ENCODE measurements at places on chromosomes 1 and 21. TPM values are rescaled to one million over a fixed set of nuclear protein-coding genes. Genes with fewer than 3 reads are reported as not detected.

DNA sequence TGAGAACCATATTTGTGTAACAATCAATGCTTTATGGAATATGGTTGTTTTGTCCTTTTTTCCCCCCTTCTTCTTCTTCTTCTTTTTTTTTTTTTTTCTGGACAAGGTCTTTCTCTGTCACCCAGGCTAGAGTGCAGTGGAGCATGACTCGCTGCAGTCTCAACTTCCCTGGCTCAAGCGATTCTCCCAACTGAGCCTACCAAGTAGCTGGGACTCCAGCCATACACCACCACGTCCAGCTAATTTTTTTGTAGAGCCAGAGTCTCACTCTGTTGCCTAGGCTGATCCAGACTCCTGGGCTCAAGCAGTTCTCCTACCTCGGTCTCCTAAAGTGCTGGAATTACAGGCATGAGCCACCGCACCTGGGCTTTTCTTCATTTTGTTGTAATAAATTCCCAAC is 86.7 kb downstream of the FMN2 start:
- no peak for DNase-seq

- DNase-seq: no peak
Measured at GRCh38 chr1:87106144-87106543, 191.7 kb downstream of the HS2ST1 start.

The KCNA2 gene
- total RNA-seq: 0.33 TPM

The C1QC gene
- not detected for total RNA-seq

DNA sequence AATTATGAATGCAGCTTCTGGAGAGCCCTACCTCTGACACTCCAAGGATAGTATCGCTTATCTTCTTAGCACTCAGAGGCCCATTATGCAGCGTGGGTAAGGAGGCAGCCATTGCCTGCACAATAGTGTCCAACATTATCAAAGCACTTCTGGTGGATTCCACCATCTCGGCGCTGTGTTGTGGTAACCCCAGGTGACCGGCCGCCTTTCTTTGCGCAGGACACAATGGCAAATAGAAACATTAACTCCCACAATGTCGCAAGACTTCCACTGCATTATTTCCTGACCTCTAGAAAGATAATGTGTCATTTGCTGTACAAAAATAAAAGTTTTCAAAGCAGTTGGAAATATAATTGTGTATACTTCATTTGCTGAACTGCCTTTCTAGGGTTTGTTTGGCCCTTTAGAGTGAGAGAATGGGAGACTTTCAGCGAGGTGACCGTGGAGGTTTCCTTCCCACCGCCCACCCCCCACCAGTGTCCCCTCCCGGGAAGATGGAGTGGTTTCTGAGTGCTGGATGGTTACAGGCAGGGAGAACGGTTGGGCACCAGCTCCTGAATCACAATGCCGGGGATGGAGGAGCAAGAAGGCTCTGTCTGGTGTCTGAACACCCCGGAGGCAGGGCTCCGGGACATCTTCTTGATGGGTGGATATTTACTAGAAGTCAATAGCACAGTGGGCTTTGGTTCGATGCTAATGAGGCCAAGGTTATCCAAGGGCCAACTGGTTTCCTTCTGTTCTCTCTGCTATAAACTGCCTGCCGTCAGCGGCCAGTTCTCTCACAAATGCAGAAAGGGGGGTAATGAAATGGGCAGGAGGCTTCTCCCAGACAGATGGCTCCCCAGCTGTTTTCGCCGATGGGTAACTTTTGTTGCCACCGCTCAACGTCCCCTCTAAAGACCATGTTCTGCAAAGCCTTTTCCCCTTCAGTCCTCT is 215.4 kb upstream of the PROX1 start:
- DNase-seq: no peak

- DNase-seq: no peak
Measured at GRCh38 chr1:50270926-50271325, 152.3 kb downstream of the DMRTA2 start.

- DNase-seq: no peak
Measured at GRCh38 chr1:222987674-222988076, 155.4 kb downstream of the TLR5 start.

- DNase-seq: no peak
Measured at GRCh38 chr1:189597083-189597482, 880.6 kb downstream of the BRINP3 start.

DNA sequence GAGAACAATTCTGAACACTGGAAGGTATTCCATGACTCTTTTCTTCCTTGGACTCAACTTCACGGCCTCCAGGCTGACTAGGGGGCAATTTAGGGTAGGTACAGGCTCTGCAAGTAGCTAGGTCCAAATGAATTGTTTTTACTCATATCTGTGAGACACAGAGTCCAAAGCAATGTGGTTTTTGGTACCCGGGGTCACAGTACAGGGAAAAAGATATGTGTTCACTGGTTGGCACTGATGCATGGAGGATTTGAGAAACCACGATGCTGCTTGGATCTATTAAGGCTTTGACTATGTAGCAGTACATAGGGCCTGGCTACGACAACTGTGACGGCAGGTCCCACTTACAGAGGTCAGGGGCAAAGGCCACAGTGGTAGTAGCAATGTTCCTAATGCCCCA is 200.6 kb downstream of the DUSP10 start:
- no peak for DNase-seq

DNA sequence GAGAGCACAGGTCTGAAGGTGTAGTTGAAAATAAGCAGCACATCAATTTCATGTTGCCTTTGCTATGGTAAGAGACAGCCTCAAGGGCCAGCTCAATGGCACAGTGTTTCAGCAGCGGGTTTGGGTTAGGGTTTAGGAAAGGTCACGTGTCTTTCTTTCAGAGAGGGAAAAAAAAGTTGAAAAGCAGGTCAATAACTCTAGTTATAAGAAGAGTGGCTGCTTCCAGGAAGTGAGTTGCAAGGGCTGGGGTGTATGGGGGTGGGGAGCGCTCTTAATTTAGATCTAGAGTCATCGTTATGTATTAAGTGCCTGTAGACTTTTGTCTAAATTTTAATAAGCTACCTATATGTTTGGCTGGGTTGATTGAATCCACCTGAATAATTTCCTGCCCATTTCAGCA is 118.5 kb upstream of the SPAG17 start:
- no peak for DNase-seq

The FCAMR gene
- not detected for total RNA-seq

- no peak for DNase-seq
Measured at GRCh38 chr1:159895836-159896545, 4.0 kb downstream of the CFAP45 start.

The OPTC gene
- 1.1 TPM for total RNA-seq

The PLA2G2F gene
- not detected for total RNA-seq

GRCh38 chr1:59238333-59238934 is 58.5 kb upstream of the FGGY start:
- no peak for DNase-seq

The GSTM1 gene
- 19.5 TPM for total RNA-seq

DNA sequence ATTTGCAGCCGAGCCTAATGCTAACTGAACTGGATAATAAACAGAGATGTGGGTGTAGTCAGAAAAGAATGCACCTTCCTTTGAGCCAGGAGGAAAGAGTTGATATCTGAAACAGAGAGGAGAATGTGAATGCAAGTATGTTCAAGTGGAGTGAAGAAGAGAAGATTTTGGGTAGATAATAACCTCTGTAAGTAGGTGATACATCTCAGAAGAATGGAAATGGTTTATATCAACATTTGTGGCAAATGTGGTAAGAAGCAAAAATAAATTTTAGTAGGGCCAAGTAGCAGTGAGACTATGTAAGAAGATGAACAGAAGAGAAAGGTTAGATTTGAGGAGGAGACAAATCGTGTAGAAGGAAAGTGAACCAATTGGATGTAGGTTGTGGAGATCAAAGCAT is 1.7 kb upstream of the DNTTIP2 start:
- DNase-seq: no peak
